ENCODE measurements at places on chromosomes 6 and 20.

- DNase-seq = no peak
These were observed 11.6 kb upstream of the CALHM6 start for GRCh38 chr6:116449565-116449964.

DNA sequence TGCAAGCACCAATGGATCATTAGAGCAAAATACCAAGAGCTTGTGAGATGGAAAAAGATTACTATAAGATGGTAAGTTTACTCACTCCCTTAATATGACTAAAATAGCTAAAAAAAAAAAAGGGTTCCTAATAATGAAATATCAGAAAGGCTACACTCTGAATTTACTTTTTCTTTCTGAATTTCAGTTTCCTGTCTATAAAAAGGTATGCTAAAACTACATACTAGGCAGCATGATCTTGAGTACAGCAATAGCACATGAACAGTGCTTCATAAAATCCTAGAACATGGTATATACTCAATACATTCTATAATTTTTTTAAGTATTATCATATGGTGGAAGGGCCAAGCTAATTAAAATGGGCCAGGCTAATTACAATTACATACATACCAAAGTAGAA, 24.0 kb upstream of the FAM135A start:
- no peak for DNase-seq

DNA sequence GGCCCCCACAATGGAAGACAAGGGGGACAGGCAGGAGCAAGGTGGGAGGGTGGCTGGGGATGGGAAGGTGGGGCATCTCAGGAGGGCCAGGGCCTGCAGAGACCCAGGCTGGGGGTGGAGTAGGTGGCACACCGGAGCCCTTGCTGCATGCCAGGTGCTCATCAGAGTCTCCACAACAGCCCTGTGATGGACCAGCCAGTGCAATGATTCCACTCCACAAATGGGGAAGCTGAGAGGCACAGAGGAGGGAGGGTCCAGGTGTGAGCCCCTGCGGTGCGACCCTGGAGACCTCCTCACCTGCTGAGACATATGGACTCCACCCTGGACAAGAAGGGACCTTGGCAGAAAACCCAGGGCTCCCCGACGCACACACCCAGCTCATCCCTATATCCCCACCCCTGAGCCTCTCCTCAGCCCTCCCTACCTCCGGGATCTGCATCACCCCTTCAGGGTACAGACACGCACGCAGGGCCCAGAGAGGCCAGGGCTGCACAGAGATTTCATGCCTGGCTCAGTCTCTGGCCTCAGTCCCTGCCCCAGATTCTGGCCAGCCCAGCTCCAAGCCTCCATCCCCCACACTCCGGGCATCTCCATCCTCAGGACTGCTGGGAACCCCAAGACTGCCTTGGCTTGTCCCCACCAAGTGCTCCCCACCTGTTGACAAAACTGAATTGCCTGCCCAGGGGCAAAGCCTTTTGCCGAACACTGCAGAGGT, 7.1 kb upstream of the GRM4 start:
- DNase-seq = peak; percentile 53

DNA sequence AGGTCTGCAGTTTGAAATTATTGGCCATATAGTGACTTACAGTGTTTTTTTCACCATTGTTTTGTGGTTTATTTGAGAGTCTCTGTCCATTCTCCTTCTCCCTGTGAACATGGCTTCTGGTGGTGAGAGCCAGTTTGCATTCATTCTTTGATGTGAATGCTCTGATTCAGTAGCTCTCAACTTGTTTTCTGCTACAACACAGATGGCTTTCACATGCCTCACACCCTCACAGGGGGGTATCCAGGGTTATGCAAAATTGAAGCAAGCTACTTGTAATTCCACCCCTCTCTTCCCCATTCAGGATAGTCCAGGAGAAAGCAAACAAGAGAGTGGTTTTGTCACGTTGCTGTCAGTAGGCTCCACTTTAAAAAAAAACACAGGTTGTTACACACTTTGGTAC, 55.6 kb downstream of the SLX4IP start:
- DNase-seq = no peak

- DNase-seq = no peak
These were observed 21.6 kb downstream of the NAPB start for GRCh38 chr20:23399568-23400241.

GRCh38 chr6:62640749-62641148, 354.7 kb upstream of the KHDRBS2 start:
- DNase-seq = no peak

Data from suprapubic skin (tissue), 4 donors.